ENCODE measurements at places on chromosomes 6 and 20.

- DNase-seq: no peak
Measured at GRCh38 chr6:170090561-170090960, 200.3 kb downstream of the DLL1 start.

DNA sequence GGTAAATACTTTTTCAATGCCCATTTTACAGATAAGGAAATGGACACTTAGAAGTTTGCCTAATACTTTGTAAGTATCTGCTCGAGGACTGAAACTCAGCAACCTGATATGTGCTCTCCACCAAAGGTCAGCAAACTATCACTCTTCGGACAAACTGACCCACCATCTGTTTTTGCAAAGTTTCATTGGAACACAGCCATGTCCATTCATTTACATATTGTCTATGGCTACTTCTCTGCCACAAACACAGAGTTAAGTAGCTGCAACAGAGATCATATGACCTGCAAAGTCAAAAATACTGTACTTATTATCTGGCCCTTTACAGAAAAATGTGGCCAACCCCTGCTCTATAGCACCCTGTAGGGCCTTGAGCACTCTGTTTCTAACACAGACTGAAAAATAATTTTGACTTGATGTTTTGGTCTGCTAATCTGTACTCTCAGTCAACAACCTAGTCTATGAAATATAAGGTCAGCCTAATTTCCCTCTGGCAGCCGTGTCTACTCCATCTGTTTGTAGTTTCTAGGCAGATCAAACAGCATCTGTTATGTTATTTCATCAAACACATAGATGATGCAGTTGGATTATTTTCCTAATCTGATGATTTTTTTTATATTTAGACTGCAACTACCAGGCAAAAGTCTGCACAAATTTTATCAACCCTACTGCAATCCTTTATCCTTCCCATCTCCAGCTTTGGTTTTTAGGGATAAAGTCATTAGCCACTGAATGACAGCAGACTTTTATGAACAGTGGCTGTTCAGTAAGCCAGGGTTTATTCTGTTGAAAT lies 41.4 kb upstream of the BEND6 start:
- no peak for DNase-seq

- no peak for DNase-seq
Measured at GRCh38 chr20:64119681-64120341, 12.4 kb upstream of the NPBWR2 start.

- no peak for DNase-seq
Measured at GRCh38 chr20:41174782-41175181, 37.4 kb downstream of the PLCG1 start.

- DNase-seq: no peak
Measured at GRCh38 chr6:73393278-73393677, 1.4 kb upstream of the DDX43 start.

DNA sequence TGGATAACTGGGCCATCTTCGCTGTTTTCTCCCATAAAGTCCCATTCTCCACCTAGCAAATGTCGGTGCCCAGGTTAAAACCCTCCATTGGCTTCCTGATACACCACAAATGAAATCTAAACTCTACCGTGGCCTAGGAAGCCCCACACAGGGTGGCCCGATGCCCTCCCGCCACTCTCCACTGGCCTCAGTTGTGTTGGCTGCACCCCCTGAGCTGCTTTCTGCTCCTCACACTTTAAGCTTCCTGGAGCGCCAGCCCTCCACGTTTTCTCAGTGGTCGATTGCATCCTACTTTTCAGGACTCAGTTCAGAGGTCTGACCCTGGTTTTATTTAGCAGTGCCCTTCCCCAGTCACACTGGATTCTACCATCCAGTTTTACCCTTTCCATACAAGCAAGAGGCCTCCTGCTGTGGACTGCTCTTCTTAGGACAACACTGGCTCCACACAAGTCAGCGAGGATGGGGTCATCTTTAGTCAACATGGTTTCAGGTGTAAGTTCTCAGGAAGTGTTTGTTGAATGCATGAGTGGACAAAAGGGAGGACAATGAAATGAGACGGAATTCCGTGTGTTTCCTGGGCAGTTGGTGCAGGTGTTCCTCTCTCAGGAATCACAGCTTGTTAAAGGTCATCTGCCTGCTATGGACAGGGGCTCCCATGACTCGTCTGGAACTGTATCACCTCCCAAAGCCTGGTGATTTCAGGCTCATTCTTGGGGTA lies 124.1 kb downstream of the SULF2 start:
- DNase-seq: no peak

DNA sequence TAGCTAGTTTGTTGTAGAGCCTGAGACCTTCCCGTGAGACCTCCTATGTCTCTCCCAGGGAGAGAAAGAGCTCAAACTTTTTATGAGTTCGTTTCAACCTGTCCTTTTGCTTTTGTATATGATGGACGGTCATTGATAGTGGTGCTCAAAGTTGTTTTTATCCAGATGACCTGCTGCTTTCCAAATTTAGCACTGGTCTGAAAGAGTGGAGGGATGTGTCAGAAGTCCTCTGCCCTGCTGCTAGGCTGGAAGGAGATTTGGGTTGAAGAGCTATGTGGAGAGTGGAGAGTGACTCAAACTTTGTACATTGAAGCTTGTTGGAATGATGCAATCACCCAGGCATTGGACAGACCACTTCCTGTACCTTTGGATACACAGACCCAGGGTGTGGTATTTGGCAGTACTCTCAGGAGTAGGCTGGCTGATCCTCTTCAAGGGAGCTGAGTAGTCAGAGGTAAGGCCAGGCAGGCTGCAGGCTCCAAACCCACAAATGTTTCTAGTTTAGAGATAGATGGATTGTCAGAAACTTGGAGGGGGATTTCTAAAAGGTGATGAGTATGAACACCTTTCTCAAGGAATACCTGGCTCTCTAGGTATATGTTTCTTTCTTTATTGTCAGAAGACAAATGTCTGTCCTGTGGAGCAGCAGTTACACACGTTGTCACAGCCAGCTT lies 49.4 kb upstream of the RREB1 start:
- DNase-seq: no peak
